ENCODE measurements at places on chromosomes 4 and X.

DNA sequence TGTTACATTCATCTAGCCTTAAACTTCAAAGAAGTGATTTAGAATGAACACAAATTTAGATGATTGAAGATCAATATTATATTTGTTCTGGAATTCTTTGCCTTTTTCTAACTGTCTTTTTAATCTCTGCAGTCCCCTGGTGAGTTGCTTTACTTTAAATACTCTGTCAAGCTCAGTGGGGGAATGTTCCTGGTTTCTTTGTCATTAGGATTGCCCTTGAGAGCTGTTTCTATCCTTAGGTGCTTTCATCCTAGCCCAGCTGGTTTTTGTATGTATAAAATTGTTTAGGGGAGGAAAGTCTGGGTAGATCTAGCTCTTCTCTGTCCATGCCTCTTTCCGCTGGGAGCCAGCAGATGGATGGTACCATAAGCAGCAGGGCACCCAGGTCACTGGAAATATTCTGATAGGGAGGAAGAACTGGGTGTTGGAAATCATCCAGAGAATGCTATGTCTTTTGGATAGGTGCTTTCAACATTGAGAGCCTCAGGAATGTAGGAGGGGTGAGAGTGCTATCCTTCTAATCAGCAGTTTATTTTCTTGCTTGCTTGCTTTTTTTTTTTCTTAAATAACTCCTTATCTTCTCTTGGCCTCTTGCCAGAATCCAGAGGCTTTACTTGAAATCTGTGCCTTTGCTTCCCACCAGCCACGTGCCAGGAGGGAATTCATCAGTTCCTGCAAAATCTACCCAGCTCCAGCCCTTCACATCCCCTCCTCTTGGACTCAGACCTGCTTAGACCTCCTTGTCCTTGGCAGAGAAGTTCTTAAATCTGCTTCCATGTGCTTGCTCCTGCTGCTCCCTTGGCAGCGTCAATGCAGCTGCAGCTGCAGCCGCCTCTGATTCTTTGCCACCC, 215.3 kb upstream of the ANXA3 start:
- no peak overlapping the region for H3K27ac ChIP-seq
- H3K4me1 ChIP-seq, result no peaks in the 10 kb centered on the region
- H3K4me3 ChIP-seq, result no peak overlapping the region
- DNase-seq, result peak; percentile 1

- no peaks in the 10 kb centered on the region for H3K27me3 ChIP-seq
- no peaks in the 10 kb centered on the region for H3K36me3 ChIP-seq
- H3K27ac ChIP-seq, result no peak overlapping the region
- H3K4me1 ChIP-seq, result no peaks in the 10 kb centered on the region
Measured at GRCh38 chr4:630656-631055, 5.3 kb downstream of the PDE6B start.

- H3K36me3 ChIP-seq, result no peaks in the 10 kb centered on the region
- DNase-seq, result no peak
- H3K4me3 ChIP-seq, result no peak overlapping the region
Measured at GRCh38 chr4:85607624-85608023, 132.7 kb downstream of the ARHGAP24 start.

DNA sequence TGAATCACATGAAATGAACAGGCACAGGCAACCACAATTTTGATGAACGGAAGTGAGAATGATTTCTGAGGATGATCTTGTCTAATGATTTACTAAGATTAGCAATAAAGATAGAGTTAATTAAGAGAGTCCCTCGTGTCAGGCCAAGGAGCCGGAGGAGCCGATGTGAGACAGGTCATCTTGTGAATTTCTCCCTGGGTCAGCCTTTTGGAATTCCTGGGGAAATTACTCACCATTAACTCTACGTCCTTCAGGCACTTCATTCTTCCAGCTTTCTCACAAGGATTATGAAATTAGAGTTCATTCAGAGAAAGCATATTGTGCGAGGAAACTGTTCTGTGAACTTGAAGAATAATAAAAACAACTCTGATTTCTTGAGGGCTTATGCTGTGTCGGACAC, 86.7 kb downstream of the PSAPL1 start:
- peaks cover 29% of the 10 kb centered on the region for H3K27me3 ChIP-seq
- DNase-seq, result peak; percentile 47
- H3K4me3 ChIP-seq, result no peak overlapping the region
- H3K27ac ChIP-seq, result no peak overlapping the region

DNA sequence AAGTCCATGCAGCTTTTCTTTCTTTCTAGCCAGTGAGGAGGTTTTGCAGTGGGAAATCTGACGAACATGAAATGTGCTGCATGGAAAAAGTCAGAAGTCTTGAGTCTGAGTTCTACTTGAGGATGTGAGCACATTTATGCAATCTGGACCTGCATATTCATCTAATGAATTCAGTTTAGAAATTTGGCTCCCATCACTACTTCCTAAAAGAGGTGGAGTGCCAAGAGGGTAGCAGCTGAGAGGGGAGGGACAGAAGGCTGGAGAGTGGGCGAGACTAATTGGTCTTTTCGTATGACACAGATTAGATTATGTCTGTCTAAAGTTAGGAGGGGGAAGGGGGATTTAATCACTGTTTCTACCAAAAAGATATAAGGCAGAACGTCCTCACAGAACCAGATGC, 535.9 kb downstream of the IQCM start:
- no peaks in the 10 kb centered on the region for H3K27me3 ChIP-seq
- no peaks in the 10 kb centered on the region for H3K36me3 ChIP-seq
- H3K27ac ChIP-seq, result no peak overlapping the region
- no peak overlapping the region for H3K4me3 ChIP-seq
- DNase-seq, result no peak

GRCh38 chrX:40080894-40081678, 16.7 kb downstream of the BCOR start:
- H3K27ac ChIP-seq, result no peak overlapping the region
- no peaks in the 10 kb centered on the region for H3K27me3 ChIP-seq
- H3K36me3 ChIP-seq, result 0 out of 2 replicates have a peak, but pooled peaks cover 3% of the 10 kb centered on the region
- H3K4me3 ChIP-seq, result no peak overlapping the region
- peaks cover 14% of the 10 kb centered on the region for H3K4me1 ChIP-seq

DNA sequence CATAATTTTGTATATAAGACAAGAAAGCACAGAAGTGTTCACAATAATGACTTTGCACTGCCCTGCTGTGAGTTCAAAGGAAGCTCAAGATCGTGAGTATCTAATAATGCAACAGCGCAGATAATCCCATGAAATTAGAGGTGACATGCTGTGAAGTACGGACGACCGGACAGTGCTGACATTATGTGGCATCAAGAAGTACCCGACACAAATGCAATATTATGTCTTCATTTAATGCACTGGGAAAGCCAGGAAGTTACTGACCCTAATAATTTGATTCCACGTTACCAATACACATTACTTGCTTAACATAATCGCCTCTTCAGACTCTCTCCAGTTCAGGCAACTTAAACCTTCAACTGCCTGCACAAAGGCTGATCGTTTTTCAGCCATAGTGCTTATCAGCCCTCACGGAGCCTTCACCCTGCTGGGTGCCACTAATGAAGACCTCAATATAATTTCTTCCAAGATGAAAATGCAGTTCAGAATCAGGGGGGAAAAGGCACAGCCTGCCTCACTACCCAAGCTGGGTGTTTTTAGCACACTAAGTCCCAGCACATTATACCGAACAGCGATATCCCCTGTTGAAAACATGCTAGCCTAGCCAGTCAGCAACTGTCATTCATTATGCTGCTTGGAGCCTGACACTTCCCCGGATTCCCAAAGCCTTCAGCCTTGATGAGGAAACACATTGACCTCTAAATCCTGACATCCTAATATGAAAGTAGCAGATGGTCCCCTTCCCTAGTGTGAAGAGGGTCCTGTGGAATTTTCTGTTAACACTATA, 56.1 kb downstream of the SLC7A11 start:
- peaks cover 8% of the 10 kb centered on the region for H3K4me1 ChIP-seq
- peaks cover 10% of the 10 kb centered on the region for H3K36me3 ChIP-seq
- no peak for DNase-seq
- H3K27me3 ChIP-seq, result no peaks in the 10 kb centered on the region
